ENCODE measurements at places on chromosomes 11 and 22.

DNA sequence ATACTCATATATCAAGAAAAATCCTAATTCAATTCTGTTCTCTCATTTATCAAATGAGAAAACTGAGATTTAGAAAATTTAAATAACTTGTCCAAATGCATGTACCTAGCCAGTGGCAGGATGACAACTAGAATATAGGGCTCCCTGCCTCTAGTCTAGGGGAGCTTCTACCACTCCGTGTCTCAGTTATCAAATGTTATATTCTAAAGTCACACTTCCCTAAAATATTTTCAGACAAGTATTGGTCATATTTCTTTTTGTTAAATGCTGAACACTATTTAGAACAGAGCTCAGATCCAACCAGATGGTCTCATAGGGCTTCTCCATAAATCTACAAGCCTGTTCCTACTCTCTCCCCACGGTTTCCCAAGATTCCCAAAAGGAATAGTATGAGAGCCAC is 26.3 kb downstream of the KCNJ1 start:
- DNase-seq = no peak

- no peak for DNase-seq
These were observed 1120.5 kb downstream of the BRD1 start for GRCh38 chr22:48706934-48707762.

DNA sequence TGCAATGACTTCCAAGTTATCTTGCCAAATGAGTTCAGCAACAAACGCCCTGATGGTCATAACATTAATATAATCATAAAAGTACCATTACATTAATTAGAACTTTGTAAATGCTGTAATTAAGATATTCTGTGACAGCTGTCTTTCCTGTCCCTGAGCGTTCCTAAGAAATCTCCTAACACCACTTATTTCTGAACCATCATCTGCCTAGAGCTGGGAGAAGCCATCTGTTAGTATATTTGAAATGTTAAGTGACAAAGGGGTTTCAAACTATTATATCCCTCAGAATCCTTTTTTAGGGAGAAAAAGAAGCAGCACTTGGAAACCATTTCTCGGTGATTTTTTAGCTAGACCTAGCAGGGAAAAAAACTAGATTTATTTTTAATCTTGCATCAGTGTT is 657.5 kb downstream of the FAM181B start:
- DNase-seq = no peak

- no peak for DNase-seq
These were observed 30.1 kb downstream of the RASD2 start for GRCh38 chr22:35570686-35571194.

DNA sequence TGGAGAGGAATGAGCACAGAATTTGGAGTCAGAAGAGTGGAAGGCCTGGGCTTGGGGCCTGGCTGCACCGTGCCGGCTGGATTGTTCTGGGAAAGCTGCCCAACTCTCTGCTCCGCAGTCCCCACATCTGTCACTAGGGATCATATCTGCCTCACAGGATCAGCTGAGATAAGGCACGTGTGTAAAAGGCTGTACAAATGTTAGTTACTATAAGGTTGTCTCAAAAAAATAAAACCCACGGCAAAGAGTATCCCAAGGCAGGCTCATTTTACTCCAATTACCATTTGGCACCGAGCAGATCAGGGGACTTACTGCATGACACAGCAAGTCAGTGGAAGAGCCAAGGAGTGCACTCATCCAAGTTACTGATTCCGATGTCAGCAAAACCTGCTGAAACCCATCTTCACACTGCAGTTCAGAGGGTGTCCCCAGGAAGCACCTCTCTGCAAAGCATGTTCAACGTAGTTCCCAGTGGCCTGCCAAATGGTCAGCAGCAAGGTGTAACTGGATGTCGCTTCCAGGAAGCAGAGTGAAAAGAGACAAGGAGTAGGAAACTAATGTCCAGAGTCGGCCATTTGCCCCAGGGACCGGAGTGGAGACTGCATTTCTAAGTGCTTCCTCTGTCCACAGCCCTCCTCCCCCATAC is 18.1 kb upstream of the MRTFA start:
- DNase-seq = no peak

GRCh38 chr11:117423046-117423575 is 95.5 kb downstream of the CEP164 start:
- no peak for DNase-seq

DNA sequence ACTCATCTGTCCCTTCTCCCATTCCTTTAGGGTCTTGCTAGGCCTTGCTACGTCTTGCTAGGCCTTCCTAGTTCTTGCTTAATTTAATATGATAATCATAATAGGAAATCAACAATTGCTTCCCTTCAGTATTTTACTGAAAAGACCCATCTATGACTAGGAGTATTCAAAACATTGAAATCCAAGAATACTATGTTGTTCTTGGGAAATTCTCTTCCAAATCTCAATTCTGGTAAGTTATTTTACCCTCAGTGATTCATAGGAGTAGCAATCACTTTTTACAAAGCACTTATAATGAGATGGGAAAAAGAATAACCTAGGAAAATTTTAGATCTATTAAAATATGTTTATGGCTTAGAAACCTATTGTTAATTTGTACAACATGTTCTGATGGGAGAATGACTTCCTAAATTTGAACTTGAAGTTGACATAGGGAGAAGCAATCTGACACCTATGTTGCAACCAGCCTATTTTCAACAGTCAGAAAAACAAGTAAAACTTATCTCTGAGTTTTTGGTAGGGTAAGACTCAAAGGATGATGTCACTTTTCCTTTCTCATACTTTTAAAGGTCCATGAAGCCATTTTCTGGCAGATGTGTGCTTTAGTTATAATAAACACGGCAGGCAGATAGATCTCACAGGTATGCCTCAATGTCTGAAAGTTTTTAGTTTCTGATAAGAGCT is 29.5 kb upstream of the HIPK3 start:
- no peak for DNase-seq

- DNase-seq = no peak
These were observed 3.4 kb upstream of the CDC42EP2 start for GRCh38 chr11:65311170-65311678.

GRCh38 chr22:20209761-20210250 is 58.3 kb downstream of the RTN4R start:
- no peak for DNase-seq

DNA sequence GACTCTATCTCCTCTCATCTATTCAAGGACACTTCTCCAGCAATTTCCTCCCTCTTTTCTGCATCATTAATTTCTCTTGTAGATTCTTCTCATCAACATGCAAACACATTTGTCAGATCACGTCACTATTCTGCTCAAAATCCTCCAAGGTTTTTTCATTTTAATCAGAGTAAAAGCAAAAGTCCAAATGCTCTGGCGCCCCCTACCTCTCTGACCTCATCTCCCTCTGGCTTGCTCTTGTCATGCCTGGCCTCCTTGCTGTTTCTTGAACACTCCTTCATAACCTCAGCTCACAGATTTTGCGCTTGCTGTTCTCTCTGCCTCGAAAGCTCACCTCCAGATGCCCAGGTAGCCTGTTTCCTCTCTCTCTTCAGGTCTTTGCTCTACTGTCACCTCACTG is 22.4 kb downstream of the RTCB start:
- DNase-seq = no peak

DNA sequence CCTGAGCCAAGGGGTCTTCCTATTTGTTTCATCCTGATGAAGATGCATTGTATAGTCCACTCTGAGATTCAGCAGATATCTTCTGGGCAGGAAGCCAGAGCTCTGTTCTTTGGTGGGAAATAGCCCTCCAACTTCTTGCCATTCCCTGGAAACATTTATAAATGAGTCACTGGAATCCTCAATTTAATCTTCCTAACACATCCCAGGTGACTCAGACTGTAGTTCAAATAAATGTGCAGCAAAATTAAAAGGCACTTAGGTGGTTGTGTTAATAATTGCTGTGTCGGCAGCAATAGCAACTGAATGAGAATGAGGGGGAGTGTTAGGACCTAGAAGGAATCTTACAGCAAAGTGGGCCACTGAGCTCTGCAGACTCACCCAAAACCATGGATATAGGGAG is 108.6 kb downstream of the INSC start:
- DNase-seq = no peak

DNA sequence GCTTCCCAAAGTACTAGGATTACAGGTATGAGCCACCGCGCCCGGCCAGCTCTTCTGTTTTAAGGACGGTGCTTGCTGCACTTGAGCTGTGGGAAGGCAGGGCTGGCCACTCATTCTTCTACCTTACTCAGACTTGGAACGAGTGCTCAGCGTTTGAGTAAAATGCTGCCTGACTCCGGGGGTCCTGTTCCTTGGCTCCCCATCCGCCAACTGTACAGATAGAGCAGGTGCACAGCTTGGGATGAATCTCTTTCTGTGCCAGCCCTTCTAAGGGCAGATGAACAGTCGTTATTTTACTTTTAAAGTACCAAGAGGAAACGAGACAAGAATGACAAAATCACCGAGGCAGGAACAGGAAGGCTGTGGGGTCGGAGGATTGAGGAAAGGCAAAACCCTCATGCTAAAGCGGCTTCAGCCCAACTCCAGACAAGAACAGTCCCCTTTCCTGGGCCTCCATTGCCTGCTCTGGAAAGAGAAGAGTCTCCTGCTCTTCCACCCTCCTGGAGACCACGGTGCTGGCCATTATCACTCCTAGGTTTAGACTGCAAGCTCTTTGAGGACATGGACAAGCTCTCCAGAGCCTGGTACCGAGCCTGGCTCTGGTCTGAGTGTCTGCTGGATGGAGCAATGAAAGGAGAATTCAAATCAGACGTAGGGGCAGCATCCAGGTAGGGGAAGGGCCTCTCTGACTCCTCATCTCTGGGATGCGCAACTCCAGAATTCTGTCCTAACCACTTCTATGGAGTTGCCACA is 1.1 kb upstream of the SUN2 start:
- no peak for DNase-seq

- DNase-seq = no peak
These were observed 16.3 kb downstream of the OR52K2 start for GRCh38 chr11:4465407-4465806.

DNA sequence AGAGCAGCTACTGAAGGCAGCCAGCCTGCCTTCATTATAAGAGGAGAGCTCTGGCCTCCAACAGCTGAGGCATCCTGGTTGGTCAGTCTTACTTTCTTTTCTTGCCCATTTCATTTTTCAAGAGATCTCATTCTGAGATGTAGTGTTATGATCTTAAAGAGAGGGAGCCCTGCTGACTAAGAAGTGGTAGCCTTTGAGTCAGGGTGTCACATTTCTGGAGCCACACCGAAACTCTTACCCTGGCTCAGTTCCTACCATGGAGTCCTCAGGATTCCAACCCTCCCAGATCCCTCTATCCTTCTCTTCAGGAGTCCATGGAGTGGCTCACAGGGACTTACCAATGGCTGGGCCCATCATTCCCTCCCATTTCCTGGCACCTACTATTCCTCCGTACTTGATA is 386.1 kb upstream of the LARGE1 start:
- no peak for DNase-seq

GRCh38 chr11:95764267-95764898 is 25.2 kb downstream of the FAM76B start:
- no peak for DNase-seq

GRCh38 chr11:24932110-24933000 is 435.5 kb downstream of the LUZP2 start:
- DNase-seq = no peak

DNA sequence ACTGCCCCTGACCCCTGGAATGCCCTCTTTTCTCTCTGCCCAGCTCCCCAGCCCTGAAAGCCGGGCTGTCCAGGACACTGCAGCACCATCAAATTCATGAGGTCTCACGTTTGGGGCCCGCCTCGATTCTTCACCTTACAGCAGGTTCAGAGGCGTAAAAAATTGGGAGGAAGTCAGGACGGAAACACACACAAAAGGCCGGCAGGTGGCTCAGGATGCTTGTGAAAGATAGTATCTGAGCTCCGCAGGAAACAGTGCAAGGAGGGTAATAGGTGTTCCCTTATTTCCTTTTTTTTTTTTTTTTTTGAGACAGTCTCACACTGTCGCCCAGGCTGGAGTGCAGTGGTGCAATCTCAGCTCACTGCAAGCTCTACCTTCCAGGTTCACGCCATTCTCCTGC is 4.1 kb downstream of the RFPL2 start:
- DNase-seq = no peak

GRCh38 chr22:30351226-30351625 is 5.5 kb downstream of the SF3A1 start:
- DNase-seq = no peak

DNA sequence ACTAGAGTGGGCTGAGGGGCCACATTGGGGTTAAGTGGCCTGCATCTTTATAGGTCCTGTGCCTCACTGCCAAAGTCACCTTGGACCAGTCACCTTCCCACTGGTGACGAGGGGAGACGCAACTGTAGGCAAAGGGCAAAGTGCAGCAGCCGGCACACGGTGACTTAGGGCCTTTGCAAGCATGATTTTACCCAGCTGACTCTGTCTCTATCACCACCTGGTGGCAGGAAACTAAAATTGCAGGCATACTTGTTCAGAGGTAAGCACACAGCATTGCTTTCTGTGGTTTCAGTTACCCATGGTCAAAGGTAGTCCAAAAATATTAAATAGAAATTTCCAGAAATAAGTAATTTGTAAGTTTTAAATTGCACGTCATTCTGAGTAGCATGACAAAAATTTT is 1164.4 kb downstream of the BRD1 start:
- DNase-seq = no peak

GRCh38 chr22:27513021-27513420 is 288.5 kb downstream of the MN1 start:
- no peak for DNase-seq

GRCh38 chr22:39396797-39397195 is 2.8 kb upstream of the TAB1 start:
- no peak for DNase-seq

DNA sequence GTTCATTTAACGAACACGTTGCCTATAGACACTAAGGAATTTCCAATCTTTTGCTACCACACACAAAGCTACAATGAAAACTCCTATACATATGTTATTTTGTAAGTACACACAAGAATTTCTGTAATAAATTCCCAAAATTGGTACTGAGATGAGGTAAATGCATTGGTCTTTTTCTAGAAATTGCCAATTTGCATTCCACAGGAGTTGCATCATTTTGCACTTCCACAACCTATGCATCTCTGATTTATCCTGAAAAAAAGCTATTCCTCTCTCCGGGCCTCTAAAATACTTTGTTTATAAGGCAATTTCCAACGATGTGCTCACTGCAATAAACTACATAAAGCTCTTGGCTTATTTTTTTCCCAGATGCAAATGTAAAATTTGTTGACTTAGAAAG is 24.9 kb downstream of the IMMP1L start:
- DNase-seq = no peak

- no peak for DNase-seq
These were observed 4.0 kb downstream of the PYGM start for GRCh38 chr11:64755681-64756361.

DNA sequence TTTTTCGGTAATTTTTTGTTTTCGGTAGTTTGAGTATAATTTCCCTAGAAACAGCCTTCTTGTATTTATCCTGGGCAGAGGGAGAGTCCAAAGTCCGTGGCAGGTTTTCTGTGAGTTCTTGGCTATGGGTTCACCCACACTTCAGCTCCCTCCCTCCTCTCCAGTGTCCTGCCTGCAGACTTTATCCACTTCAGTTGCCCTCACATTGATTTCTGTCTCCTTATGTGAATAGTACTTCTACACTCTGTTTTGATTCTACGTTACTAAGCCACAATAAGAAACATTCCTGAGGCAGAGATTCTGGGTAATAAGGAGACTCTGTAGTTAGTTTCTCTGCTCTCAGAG is 868.6 kb downstream of the METTL15 start:
- no peak for DNase-seq

- DNase-seq = no peak
These were observed 37.4 kb upstream of the SESN3 start for GRCh38 chr11:95268391-95268790.

- no peak for DNase-seq
These were observed 218.8 kb downstream of the HIPK3 start for GRCh38 chr11:33475993-33476392.

GRCh38 chr11:58164990-58165389 is 23.9 kb upstream of the OR9Q2 start:
- DNase-seq = no peak

All from stimulated activated CD8-positive, alpha-beta memory T cell treated with anti-CD3 and anti-CD28 coated beads, Interleukin-15, amount 100 ng/mL, for 24 hours (primary cell).